NCI-H2107 (cell line): ENCODE measurements at places on chromosomes 5 and 9.

GRCh38 chr9:114930056-114930812, at the start of gene TNFSF8:
TNFSF8 (minus strand) TSS chr9:114930591; CDS start chr9:114930303, 288 bp downstream.
- no peak for DNase-seq

DNA sequence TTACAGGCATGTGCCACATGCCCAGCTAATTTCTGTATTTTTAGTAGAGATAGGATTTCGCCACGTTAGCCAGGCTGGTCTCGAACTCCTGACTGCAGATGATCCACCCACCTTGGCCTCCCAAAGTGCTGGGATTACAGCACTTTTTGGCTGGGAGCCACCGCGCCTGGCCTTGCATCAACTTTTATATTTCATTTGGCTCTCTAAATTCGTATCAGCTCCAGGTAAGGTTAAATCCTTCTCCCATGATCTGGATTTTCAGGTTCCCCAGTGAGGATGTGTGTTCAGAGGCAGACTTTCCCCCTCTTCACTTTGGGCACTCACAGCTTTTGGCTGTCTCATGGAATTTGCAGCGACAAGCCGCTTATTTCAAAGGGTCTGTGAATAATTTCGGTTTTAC, 16.8 kb upstream of the RNF38 start:
- no peak for DNase-seq

- no peak for DNase-seq
Observed at GRCh38 chr9:93669116-93669957, 93.0 kb downstream of the PHF2 start.

GRCh38 chr9:72839085-72839484, 113.8 kb downstream of the ALDH1A1 start:
- no peak for DNase-seq

GRCh38 chr5:53291528-53291927, 182.0 kb upstream of the MOCS2 start:
- no peak for DNase-seq
